NCI-H2081 (cell line): ENCODE measurements at places on chromosomes 16 and 17.

DNA sequence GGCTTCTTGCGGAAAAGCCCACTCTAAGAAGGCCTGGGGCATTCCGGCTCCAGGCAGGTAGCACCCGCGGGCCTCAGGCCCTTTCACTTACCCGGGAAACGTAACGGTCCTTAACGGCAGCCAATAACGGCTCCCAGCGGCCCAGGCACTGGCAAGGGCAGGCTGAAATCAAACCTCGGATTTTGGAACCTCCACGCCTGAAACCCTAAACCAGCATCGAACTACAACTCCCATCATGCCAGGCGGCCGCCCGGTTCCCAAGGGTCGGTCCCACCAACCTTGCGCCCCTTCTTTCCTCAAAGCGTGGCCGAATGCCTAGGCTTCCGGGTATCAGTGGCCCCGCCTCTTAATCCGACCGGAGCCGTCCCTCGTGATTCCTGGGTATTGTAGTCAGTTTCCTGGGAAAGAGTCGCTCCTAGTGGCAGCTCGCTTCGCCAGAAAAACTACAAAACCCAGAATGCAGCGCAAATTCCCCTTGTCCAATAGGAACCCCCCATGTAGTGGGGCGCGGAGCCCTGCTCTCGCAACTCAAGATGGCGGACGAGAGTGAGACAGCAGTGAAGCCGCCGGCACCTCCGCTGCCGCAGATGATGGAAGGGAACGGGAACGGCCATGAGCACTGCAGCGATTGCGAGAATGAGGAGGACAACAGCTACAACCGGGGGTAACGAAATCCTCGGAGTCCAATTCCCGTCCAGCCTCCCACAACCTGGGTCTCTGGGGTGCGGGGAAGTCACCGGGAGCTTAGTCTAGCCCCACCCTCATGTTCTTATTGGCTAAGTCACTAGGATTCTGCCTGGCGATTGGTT, at the start of gene NMT1:
Gene NMT1, plus strand, starts transcription at position 521 of the 809 bp plus-strand sequence. Its CDS starts 13 bp downstream, at position 534.
- peak; percentile 100 for DNase-seq

GRCh38 chr16:88982286-88983084, 5.5 kb upstream of the CBFA2T3 start:
- no peak for DNase-seq

DNA sequence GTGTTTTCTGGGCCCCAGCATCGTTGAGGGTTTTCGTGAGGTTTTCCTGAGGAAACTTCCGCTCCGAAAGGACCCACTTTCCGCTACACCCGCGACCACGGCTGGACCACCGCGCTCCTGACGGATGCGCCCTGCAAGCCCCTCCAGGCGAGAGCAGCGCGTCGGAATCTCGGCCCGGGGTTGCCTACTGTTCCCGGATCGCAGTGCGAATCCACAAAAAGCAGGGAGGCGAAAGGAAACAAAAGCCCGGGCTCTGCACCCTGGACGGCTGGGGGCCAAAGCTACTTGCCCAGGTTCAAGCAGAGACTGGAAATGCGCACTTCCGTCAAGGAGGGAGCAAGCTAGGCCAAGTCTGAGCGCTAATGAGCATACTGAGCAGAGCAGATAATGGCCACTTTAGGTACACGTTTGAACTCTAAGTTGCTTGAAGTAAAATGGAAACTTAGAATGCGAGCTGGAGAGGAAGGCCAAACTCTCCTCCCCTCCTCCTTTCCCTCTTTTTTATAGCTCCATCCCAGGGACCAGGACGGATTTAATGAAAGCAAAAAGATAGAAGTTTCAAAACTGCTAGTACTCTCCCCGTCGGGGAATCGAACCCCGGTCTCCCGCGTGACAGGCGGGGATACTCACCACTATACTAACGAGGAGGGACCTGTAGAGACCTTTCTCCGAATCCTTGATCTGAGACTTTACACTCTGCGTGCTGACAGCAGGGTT, 11.4 kb upstream of the AURKB start:
- DNase-seq: peak; percentile 65

DNA sequence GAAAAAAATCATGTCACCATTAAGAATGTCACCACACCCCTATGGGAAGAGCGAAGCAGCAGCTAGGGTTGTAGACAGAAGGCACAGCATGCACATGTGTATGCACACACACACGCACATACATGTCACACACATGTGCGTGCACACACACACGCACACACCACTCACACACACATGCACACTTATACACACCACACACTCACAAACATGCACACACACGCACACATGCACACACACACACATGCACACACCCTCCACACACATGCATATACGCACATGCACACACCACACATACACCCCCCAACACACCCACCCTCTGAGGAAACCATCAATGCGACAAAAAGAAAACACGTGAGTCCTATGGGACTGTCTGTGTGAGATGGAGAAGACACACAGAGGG, 205.4 kb downstream of the ENGASE start:
- DNase-seq: no peak

DNA sequence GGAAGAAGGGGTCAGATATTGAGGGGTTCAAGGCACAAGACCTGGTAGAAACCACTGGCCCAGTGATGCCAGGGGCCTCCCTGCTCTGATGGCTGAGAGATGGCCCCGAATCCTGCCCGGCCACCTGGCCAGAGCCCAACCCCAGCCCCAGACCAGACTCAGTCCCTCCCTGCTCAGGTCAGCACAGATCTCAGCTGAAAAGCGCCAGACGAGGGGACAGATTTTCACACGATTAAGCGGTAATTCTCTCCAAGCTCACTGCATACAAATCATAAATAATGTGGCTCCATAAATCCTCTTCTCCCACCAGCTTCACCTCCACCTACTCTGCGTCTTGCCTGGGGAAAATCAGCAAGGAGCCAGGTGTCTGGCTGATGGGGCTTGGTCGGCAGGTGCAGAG, 57.1 kb downstream of the ENGASE start:
- DNase-seq: no peak

- DNase-seq: no peak
Observed at GRCh38 chr17:73096866-73097265, 4.4 kb upstream of the SLC39A11 start.

DNA sequence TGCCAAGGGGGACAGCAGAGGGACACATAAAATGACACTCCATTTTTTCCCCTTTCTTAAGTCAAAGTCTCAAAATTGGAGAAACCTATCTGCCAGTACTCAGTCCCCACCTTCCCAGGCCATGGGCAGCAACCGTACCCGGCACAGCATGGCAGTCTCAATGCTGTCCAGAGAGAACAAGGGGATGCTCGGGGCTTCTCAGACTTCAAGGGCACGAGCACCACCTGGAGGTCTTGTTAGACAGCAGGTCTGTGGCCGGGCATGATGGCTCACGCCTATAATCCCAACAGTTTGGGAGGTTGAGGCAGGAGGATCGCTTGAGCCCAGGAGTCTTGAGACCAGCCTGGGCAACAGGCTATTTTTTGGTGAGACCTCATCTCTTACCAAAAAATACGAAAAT, 3.2 kb downstream of the DNAH17 start:
- no peak for DNase-seq

GRCh38 chr17:41444186-41444585, 3.4 kb upstream of the KRT38 start:
- DNase-seq: no peak

GRCh38 chr17:39410279-39410678, 8.9 kb upstream of the FBXL20 start:
- no peak for DNase-seq

GRCh38 chr17:17097763-17098345, 55.6 kb downstream of the MPRIP start:
- DNase-seq: no peak
